ENCODE measurements at places on chromosomes 6 and 20.

DNA sequence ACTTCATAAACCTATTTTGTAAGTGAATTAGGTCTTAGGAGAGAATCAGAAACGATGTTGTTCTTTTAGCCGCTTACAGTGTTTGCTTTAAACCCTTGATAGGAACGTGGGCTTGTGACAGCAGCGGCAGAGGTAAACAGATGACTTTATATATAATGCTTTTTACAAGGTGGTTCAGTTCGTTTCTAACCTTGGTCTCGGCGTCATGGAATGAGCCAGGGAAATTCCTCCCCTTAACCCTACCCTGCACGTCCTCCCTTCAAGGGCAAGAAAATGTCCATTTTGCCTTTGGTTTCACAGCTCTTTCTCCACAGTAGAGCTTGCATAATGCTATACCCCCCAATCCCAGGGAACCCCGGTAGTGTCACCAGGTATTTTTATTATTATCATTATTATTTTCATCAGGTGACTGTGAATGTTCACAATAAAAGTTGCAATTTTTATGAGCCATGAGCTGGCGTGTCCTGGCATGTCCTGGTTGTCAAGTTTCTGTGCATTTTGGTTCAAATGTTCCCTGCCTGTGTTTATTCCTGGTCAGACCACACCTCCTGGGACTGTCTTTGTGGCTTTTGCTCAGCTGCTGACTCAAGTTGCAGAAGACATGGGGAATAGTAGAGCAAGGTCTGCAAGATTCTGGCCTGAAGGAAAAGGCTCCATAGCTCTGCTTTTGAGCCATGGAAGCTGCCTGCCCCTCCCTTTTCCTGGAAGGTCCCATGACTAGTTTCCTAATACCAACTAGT, 112.8 kb upstream of the BMP2 start:
- no peak for DNase-seq

DNA sequence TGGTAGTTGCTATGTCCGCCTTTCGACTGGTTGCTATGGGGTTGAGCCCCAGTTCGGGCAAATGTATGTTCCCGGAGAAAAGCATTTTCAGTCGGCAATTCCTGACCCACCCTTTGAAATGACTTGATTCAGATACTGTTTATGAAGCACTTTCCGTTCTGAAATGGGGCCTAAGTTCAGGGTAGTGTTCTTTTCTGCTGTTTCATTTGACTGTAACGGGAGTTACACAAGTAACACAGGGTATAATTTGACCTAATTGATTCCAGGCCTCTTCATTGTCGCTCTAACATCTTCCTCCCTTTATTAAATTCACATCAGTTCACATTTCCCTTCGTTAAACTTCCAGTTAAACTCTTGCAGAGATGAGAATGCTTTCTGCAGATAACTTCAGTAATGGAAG, 85.5 kb downstream of the BMP6 start:
- DNase-seq = no peak

DNA sequence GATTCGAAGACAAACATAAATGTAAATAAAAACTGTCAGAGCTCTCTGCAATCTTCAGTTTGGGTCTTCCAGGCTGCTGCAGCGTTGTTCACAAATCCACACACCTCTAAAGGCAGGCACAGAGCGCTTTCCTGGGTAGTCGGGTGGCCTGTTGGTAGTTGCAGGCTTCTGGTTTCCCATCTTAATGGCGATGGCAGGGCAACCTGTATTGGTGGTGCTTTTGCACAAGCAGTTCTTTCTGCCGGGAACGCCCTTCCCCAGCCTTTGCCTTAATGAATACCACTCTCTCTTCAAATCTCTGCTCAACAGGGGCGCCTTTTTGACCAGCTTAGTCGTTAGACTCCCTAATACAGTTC, 723 bp upstream of the IFT52 start:
- no peak for DNase-seq

DNA sequence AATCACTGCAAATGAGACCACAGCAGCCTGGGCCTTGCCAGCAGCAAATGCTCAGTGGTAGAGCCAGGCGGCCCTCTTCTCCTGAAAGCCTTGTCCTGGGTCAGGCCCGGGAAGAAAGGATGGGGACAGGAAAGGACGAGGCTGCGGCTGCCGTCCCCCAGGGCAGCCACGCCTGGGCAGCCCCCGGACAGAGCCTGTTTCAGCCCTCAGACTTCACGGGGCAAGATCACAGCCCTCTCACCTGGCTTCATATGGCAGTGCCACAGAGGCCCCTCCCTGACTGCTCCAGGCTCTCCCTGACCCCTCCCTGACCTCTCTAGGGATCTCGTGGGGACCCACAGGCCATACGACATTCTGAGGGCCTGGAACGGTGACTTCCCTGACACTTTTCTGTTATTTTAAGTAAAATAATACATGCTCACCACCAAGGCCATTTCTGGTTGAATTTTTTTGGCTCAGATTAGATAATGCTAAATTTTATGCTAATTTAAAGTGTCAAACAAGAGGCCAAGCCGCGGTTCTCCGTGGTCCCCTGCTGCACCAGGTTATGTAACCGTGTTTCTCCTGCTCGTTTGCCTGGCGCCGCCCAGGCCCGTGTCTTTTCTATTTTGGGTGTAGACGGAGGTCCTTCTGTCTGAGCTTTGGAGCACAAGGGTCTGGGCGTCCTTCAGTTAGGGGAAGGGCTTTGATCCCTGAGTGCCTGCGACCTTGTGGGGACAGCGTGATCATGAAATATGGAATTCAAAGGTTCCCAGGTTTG, 59.9 kb upstream of the BHLHE23 start:
- DNase-seq = no peak

DNA sequence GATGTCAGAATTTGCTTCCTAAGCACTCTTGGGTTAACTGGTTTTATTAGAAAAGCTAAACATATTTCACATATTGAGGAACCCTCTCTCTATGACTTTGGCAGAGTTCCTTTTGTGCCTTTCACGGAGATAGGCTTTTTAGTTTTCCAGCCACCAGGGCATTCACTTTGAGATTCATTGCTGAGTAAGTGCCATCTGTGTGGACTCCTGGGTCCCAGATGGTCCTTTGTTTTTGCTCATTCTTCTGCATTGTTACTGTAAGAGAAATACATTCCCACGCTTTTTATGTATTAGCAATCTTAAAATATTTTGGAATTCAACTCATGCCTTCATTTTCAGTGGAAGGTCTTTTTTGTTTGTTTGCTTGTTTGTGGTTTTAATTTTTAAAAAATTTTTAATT, 76.3 kb upstream of the PHACTR2 start:
- no peak for DNase-seq

GRCh38 chr6:54192993-54193392, 81.8 kb downstream of the MLIP start:
- DNase-seq = no peak

DNA sequence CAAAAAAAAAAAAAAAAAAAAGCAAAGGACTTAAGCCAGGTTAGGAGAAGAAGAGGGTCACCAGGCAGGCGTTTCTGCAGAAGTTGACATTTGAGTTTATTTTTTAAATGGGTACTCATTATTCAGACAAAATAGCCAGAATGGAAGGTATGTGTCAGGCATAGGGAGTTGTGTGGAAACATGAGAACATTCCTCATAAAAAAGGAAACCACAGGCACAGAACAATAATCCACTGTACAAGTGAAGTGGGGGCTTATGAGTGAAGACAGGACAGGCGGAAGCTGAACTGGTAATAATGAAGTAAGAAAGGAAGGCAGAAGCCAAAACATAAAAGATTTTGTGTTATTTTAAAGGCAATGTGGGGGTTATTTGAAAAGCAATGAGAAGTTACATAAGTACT, 104.6 kb downstream of the EPB41L2 start:
- no peak for DNase-seq

GRCh38 chr20:34586488-34587163, 28.1 kb downstream of the MAP1LC3A start:
- DNase-seq = no peak

DNA sequence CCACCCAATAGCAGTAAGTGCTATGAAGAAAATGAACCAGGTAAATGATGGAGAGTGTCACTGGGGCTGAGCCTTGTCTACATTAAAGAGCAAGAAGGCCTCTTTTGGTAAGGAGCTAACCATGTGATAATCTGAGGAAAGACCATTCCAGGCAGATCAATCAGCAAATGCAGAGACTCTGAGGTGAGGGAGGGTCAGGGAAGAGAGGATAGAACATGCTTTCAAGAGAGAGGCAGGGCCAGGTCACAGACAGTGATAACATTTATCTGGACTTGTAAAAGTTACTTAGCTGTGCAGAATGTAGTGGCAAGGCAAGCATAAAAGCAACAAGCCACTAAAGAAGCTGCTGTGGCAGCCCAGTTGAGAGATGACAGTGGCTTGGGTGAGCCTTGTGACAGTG, 197.3 kb downstream of the TASP1 start:
- no peak for DNase-seq

GRCh38 chr20:34547844-34548613, 10.5 kb upstream of the MAP1LC3A start:
- DNase-seq = no peak

DNA sequence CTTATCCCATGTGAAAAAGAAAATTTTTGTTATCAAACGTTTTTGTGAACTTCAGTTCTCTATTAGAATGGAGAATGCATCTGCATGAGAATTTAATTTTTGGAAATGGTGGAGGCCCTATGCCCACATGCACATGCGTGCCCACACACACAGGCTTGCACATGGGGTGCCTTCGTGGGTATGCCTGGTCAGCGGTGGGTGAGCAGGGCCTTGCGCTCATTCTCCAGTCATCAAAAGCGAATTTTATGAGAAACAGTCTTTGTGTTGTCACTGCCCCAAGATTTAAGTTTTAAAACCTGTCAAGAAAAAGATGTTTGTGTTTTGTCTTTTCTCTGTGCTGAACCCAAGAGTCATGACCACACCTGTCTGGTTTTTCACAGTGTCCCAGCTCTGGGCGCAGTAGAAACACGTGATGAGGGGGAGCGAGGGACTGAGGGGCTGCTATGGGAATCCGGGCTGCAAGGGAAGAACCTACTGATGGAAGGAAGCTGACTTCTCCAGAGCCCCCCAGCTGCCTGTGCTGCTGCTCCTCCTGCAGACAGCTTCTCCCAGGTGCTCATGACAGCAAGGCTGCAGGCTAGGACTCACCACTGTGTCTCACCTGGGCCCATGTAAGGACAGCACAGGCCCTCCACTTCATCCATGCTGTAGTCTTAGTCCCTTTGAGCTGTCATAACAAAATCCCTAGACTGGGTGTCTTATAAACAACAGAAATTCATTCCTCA, 153.6 kb downstream of the SYCP2 start:
- no peak for DNase-seq

DNA sequence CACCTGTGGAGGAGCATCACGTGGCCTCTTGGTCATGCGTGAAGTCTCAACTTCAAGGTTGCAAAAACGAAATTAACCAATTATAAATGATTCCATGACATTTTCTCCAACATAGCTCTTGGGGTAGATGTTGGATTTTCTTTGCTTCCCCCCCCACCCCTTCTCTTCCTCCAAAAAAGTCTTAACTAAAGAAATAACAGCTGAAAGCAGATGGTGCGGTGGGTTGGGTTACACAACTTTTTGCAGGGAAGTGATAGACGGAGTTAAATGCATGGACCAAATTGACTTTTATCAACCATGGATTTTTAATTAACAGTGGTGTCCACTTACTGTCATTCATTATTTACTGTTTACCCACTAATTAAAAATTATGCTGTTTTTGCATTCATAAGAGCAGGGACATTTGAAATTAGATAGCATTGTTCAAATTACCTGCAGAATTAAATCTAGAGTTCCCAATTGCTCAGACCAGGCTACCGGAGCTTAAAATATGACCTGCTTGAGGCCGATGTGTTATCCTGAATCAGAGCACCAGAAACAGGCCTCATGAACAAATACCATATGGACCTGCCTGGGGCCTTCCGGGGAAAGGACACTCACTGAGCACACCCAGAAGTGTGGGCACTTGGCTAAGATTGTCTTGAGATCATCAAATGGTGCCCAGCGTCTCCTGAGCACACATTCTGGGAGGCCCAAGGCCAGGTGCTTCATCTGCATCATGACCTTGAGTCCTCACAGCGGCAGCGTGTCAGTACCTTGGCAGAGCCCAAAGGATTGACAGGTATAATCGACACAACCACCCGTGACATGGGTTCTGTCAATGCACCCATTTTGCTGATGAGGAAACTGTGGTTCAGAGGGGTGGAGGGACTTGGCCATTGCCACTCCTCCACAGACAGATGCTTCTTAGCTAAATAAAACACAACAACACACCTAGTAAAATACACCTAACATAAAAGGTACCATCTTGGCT, 41.5 kb downstream of the APCDD1L start:
- no peak for DNase-seq

GRCh38 chr20:57968120-57968519, 258.3 kb upstream of the PMEPA1 start:
- DNase-seq = no peak
